ENCODE measurements at places on chromosomes 6 and 20. TPM values are rescaled to one million over a fixed set of nuclear protein-coding genes. Genes with fewer than 3 reads are reported as not detected.

Gene KCNG1
- 1.5 TPM for total RNA-seq

DNA sequence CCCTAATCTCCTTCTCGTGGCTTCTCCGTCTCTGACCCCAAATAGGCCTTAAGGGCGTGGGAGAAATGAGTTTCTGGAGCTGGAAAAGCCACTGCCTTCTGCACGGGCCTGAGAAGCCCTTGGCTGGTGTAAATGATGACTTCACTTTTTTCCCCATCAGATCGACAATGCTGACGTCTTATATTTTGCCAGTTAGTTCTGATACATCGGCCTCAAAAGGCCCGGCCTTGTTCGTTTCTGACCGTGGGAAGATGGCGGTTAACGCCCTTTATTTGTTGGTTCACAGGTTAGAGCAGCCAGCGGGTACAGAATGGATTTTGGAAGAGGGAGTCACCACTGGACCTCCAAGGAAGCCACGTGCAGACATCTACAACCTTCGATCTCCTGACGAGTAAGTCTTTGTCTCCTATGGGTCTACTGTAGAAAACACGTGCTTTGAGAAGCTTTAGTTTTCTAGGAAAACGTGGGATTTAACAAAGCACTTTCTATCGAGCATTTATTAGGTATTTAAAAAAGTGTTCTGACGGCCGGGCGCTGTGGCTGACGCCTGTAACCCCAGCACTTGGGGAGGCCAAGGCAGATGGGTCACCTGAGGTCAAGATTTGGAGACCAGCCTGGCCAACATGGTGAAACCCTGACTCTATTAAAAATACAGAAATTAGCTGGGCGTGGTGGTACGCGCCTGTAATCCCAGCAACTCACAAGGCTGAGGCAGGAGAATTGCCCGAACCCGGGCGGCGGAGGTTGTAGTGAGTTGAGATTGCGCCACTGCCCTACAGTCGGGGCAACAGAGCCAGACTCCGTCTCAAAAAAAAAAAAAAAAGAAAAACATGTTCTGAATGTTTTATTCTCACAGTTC, 1.2 kb upstream of the ZNFX1 start:
- H3K36me3 ChIP-seq = peaks cover 58% of the 10 kb centered on the region
- no peaks in the 10 kb centered on the region for H3K27me3 ChIP-seq
- H3K4me3 ChIP-seq = peak overlapping the region; percentile 76

Gene SLC17A9
- 64.7 TPM for total RNA-seq

DNA sequence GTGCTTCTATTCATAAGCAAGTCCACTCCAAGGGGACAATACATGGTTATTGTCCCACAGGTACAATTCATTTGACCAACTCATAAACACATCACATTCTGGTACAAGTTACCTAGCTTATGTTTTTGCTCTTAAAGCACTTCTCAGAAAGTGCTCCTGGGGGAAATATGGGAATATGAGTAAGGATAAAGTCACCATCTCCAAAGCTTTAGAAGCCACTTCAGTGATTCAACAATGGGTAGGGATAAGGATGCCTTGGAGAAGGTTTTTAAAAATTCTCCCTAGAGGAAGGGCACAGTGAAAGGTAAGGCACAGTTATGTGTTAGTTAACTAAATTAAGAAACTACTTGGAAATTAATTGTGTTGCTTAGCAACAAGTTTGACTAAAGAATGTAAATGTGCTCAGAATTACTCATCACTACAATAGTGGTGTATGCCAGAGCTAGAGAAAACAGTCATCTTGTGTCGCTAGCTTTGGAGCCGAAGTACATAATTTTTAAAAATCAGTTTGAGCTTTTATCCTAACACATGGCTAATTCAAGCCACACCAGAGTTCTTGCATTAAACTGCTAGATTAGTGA, 39.5 kb upstream of the LAMP5 start:
- no peaks in the 10 kb centered on the region for H3K4me1 ChIP-seq
- no peaks in the 10 kb centered on the region for H3K36me3 ChIP-seq

GRCh38 chr20:63074182-63074581, 67.4 kb upstream of the BHLHE23 start:
- H3K27me3 ChIP-seq = no peaks in the 10 kb centered on the region
- no peaks in the 10 kb centered on the region for H3K4me1 ChIP-seq
- DNase-seq = no peak
- no peak overlapping the region for H3K27ac ChIP-seq
- H3K36me3 ChIP-seq = no peaks in the 10 kb centered on the region
- no peak overlapping the region for H3K4me3 ChIP-seq

- peaks cover 4% of the 10 kb centered on the region for H3K4me1 ChIP-seq
- no peak overlapping the region for H3K4me3 ChIP-seq
- no peak for DNase-seq
- no peak overlapping the region for H3K27ac ChIP-seq
These were observed 485.3 kb upstream of the BTBD3 start for GRCh38 chr20:11432407-11432806.

DNA sequence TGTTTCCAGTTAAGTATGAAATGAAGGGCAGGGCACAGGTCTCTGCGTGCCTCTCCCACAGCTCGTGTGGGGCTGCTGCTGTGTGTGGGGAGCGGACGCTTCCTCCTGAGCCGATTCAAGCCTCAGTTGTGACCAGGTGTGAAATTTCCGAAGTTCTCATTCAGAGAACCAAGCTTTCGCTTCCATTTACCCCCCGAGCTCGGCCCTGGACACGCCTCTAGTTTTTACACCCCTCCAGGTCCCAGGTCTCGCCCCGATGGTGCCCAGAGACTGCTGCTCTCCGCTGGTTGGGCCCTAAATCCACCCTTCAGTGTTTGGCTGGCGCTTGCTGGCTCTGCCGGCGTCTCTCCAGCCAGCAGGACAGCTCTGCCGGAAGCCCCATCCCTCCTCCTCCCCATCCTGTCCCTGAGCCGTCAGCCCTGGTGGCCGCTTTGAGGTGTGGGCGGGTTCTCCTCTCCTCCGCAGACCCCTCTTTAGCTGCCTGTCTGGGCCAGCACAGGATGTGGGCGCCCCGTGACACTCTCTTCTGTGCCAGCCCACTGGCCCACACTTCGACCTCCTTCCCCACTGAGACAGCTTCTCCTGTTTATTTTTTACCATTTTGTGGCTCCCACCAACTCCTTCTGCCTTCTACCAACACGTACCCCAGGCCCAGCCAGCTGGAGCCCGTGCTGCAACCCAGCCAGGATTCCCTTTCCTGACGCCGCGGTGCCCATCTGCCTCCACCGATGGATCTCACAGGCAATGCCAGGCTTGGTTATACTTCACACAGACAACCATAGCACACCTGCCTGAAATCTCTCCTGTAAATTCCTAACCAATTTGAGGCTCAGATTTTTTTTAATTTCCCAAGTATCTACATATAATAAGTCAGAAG, 142.8 kb downstream of the DLL1 start:
- H3K27ac ChIP-seq = peak overlapping the region; percentile 3
- H3K36me3 ChIP-seq = no peaks in the 10 kb centered on the region
- H3K4me1 ChIP-seq = peaks cover under 1% of the 10 kb centered on the region
- no peak for DNase-seq

Gene AGER
- total RNA-seq = 10.3 TPM

DNA sequence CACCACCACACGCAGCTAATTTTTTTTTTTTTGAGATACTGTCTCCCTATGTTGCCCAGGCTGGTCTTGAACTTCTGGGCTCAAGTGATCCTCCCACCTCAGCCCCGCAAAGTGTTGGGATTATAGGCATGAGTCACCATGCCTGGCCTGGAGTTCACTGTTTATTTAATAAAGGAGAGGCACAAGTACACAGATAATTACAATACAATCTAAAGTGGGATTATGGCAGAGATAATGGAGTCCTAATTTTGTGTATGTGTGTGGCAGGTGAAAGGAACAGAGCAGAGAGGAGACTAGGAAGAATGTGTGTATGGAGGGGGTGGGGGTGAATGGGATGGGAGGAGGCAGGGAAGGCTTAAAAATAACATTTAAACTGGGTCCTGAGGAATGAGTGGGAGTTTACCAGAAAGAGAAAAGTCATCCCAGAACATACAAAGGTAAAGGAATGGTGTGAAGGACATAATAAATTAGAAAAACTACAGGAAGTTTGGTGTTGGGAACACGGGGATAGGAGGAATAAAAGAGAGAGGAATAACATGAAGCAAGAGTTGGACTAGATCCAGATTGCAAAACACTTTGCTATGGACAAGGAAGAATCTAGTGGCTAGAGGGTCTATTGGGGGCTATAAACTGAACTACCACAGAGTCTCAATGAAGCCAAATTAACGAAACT, 4.4 kb downstream of the NCOA5 start:
- H3K27me3 ChIP-seq = no peaks in the 10 kb centered on the region
- no peak overlapping the region for H3K4me3 ChIP-seq

- peaks cover 2% of the 10 kb centered on the region for H3K36me3 ChIP-seq
- no peak overlapping the region for H3K4me3 ChIP-seq
- H3K27ac ChIP-seq = peak overlapping the region; percentile 41
- H3K4me1 ChIP-seq = peaks cover 41% of the 10 kb centered on the region
- H3K27me3 ChIP-seq = no peaks in the 10 kb centered on the region
- DNase-seq = no peak
These were observed 47.9 kb upstream of the EPB41L1 start for GRCh38 chr20:36106606-36107005.

DNA sequence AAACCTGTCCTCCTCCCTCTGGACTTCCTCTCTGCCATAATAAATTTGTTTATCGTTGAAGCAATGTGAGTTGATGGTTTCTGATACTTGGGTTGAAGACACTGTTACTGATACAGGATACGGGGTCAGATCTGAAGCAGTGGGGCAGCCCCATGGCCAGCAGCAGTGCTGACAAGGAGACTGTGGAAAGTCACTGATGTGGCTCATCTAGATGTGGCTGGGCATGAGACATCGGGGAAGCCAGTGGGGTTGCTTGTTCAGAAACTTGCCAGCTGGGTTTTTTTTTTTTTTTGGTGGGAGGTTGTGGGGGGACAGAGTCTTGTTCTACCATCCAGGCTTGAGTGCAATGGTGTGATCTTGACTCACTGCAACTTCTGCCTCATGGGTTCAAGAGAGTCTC, 2.6 kb upstream of the BPI start:
- H3K27me3 ChIP-seq = no peaks in the 10 kb centered on the region
- no peaks in the 10 kb centered on the region for H3K36me3 ChIP-seq
- H3K27ac ChIP-seq = no peak overlapping the region

DNA sequence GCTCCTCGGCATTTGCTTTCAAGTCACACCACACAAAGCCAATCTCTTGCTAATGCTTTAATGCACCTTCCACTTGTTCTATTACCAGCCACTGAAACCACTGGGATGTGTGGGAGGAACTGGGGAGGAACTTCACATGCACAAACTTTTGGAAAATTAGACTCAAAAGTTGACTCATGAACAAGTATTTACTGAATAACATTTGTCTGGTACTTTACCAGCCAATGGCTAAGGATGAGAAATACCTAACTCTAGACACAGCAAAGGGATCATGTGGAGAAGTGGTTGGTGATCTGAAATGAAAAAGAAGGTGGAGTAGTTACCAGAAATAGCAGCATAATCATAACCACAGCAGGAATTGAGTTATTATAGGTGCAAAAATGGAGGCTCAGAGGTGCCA, 554.0 kb upstream of the NOX3 start:
- no peak for DNase-seq
- H3K4me3 ChIP-seq = no peak overlapping the region
- no peak overlapping the region for H3K27ac ChIP-seq
- no peaks in the 10 kb centered on the region for H3K4me1 ChIP-seq
- H3K36me3 ChIP-seq = no peaks in the 10 kb centered on the region

DNA sequence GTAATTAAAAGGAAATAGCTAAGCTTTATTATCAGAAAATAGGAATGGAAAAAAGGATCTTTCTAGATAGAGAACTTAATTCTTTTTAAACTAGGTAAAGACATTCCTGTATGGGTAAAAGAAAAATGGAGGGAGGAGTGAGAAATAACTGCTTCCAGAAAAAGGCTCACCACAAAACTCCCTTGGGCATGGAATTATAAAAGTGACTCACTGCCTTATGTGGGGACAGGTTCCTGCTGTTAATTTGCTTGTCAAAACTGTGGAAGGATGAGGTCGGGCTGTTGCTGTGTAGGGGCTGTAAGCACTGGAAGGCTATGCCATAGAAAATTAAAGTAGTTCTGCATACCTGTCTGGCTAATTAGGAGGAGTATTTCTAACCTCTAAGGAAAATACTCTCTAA, 158.7 kb downstream of the UBE3D start:
- no peaks in the 10 kb centered on the region for H3K27me3 ChIP-seq
- no peaks in the 10 kb centered on the region for H3K36me3 ChIP-seq
- H3K4me3 ChIP-seq = no peak overlapping the region

DNA sequence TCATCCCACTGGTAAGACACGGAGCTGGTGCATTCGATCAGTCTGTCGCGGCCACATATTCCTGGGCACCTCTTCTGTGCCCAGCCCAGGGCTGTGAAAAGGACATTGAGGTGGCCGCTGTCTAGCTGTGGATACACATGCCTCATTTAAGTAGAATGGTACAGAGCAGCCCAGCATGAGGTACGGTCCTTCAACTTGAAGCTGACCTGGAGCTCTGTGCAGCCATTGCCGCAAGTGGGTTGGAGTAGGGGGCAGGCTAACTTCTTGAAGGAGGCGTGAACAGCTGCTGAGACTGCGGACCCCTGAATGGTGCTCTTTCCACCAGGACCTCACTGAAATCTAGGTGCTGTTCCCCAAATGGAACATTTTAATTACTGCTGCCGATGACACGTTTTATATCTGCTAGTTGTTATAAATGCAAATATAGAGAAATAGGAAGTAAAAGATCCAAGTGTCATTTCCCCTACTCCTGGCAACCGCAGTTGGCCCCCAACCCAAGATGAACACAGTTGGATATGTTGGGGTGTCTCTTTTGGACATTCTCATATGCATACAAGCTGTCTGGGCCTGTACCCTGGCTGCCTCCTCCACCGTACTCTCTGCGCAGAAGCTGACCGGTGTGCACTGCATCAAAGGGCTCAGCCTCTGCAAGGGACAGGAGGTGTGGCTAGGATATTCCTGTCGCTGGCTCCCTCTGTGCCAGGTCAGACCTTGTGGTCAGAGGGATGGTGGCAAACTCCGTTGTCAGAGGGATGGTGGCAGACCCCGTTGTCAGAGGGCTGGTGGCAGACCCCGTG, 86.1 kb downstream of the CDC5L start:
- H3K27ac ChIP-seq = no peak overlapping the region

Gene CYP21A2
- not detected for total RNA-seq

Gene TFAP2A
- total RNA-seq = 8.7 TPM

DNA sequence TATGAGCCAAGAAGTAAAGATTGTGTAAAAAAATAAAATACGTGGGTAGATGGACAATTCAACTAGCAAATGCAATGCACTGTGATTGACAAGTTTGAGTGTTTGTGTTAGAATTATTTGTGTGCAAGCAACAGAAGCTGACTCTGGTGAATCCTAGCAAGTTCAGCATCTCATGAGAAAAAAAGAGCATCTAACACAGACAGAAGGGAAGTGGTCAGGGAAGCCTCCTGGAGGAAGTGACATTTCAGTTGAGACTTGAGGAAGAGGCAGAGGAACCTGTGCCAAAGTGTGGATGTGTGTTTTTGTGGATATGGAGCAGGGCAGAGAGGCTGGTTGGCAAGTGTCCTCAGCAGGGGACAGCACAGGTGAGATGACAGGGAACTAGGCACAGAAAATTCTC, 248.7 kb downstream of the ZNF217 start:
- H3K27ac ChIP-seq = peak overlapping the region; percentile 6
- no peaks in the 10 kb centered on the region for H3K36me3 ChIP-seq
- no peak for DNase-seq
- H3K27me3 ChIP-seq = no peaks in the 10 kb centered on the region
- no peak overlapping the region for H3K4me3 ChIP-seq
- H3K4me1 ChIP-seq = peaks cover 13% of the 10 kb centered on the region

- no peak overlapping the region for H3K4me3 ChIP-seq
- H3K27me3 ChIP-seq = no peaks in the 10 kb centered on the region
- no peak overlapping the region for H3K27ac ChIP-seq
- no peaks in the 10 kb centered on the region for H3K4me1 ChIP-seq
- DNase-seq = no peak
These were observed 21.6 kb downstream of the DSE start for GRCh38 chr6:116392132-116393013.

GRCh38 chr6:146154197-146154596, 125.3 kb downstream of the GRM1 start:
- DNase-seq = no peak
- H3K27me3 ChIP-seq = no peaks in the 10 kb centered on the region
- no peak overlapping the region for H3K27ac ChIP-seq
- no peaks in the 10 kb centered on the region for H3K36me3 ChIP-seq
